ENCODE measurements at places on chromosomes 16 and 17.

- no peak for DNase-seq
Observed at GRCh38 chr17:48375356-48375755, 54.7 kb downstream of the SKAP1 start.

DNA sequence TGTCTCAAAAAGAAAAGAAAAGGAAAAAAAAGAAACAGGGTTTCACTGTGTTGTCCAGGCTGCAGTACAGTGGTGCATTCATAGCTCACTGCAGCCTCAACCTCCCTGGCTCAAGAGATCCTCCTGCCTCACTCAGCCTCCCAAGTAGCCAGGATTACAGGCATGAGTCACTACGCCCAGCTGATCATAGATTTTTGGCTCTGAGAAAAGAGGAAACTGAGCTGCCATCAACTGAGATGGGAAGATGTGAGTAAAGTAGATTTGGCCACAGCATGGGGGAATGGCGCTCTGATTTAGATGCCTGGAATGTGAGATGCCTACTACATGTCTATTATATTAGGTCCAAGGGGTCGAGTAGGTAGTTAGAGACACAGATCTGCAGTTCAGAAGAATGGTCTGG lies 5.9 kb upstream of the NAGS start:
- DNase-seq = no peak

DNA sequence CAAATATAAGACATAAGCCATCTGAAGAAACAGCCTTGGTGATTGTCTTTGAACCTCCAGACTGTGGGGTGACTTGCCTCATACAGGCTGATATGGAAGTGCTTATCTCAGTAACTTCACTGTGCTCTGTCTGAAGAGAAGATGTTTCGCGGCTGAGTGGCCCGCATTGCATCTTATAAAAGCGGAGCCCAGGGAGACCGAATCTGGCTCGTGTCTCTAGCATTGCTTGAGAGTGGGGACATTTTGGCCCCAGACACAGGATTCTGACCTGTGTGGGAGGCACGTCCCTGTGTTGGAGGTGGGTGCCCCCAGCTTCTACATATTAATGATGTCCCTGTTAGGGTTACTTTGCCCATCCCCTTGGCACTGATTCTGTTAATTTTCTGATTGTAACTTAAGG lies 66.4 kb downstream of the METRNL start:
- no peak for DNase-seq

DNA sequence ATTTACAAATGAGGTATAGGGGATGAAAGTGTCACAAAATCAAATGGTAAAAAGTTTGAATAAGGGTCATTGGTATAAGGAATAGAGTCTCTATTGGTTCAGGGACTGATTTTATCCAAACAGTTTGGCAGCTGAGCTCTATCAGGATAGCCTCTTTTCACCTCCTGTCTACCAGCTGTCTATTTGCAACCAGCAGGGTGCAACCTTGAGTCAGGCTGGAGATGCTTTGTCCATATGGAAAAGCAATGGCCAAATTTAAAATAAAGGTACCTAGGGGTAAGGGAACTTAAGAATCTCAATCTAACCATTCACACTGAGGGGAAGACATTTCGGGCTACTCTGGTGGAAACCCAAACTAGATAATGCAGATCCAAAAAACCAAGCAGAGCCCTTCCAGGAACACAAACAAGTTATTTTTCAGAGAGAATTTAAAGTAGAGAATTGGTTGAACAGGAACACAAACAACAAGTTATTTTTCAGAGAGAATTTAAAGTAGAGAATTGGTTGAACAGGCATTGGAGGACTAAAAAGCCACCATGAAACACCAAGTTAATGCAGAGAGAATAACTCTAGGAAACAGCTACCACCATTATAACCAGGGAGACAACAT lies 12.6 kb upstream of the CA10 start:
- no peak for DNase-seq

DNA sequence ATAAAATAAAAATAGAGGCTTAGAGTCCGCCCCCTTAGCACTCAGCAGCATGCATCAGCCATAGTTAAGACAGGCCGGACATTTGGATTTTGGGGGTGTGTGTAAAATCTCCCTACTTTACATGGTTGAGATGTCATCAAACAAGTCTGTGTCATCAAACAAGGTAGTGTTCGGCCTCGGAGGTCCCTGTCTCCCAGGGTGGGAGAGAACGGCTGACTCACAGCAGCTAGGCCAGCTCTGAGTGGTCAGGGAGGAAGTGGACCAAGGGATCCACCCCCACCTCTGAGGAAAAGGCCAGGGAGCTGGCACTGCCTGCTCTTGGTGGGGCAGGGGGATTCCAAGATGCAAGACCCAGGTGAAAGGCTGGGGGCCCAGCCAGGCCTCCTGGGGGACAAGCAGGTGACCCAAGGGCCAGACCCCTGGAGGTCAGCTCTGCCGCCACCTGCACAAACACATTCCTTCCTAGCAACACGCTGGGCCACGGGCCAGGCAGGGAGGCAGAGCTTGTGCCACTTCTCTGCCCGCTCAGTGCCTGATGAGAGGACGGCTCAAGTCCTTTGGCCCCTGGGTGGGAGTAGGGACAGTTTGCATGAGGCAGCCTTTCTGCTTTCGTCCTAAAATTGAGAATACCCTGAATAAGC lies 28.5 kb downstream of the KIFC3 start:
- DNase-seq = no peak
